ENCODE measurements at places on chromosomes 5 and 9.

- no peak for DNase-seq
Observed at GRCh38 chr5:151773951-151774350, 2.2 kb downstream of the G3BP1 start.

- DNase-seq: no peak
Observed at GRCh38 chr5:75405296-75405695, 68.3 kb downstream of the HMGCR start.

DNA sequence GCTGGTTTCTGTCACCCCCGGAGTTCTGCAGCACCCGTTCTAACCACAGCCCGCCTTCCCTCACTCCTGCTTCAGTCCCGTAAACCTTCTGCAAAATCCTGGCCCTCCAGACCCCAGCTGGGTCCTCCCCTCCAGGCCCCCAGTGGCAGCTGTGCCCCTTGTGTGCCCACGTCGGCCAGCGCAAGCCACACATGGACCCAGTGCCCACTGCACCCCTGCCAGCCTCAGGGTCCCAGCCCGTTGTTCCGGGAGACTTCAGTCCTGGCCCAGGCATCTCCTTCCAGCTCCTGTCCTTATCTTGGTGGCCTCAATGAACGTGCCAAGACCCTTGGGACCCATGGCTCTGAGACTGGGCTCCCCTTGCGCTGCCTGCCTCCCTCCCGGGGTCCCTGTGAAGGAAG lies 43.2 kb downstream of the EXD3 start:
- DNase-seq: no peak

- no peak for DNase-seq
Observed at GRCh38 chr5:154783774-154784460, 28.7 kb downstream of the LARP1 start.

- DNase-seq: no peak
Observed at GRCh38 chr5:79602889-79603288, 9.4 kb upstream of the TENT2 start.

- DNase-seq: no peak
Observed at GRCh38 chr5:68548959-68549676, 333.6 kb downstream of the PIK3R1 start.

DNA sequence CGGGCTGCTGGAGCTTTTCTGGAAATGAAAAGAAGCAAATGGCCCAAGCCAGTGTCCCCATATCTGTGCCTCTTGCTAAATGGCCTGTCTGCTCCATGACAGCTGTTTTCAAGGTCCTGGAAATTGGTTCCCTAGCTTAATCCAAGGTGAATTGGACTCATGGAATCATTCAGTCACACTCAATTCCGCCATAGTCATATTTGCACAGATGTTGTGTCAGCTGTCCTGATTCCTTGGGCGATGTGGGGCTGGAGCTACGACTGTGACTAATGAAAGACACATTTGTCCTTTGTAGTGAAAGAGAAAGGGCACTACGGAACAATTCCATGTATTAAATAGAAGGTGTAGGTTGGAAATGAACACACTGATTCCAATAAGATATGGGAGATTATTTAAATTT lies 102.9 kb upstream of the MEGF10 start:
- DNase-seq: no peak

DNA sequence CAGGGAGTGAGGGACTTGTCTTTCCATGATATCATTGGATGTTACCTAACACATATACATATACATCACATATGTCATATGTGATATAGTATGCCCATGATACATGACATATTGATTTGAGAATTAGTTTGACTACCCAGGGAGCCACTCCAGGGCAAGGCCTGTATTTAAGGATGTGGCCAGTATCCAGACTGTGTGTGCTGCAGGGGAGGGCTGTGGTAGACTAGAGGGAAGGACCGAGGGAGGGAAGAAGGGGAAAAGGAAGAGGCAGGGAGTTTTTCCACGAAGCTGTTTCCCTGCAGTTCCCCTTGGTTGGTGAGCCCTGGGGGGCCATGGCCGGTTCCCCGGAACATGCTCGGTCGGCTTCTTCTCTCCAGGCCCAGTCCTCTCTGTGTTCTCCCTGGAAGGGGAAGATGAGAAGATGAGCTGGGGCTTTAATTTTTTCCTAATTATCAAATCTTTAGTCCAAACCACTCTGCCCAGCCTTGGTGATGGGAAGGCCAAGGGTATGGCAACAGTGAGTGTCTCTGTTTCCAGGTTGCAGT lies 48.7 kb downstream of the NSUN2 start:
- DNase-seq: no peak

- DNase-seq: no peak
Observed at GRCh38 chr5:56466136-56466816, 233.1 kb upstream of the ANKRD55 start.

GRCh38 chr5:54360089-54360488 lies 49.7 kb upstream of the ARL15 start:
- no peak for DNase-seq
